Astrocyte (in vitro differentiated cells and primary cell): ENCODE measurements at places on chromosomes 13 and 19.
A peak's percentile ranks its signal among the peaks of the same experiment; 100 is the strongest.

GRCh38 chr13:49746111-49746510 is 46.4 kb downstream of the KPNA3 start:
- H3K4me1 ChIP-seq, result no peaks in the 10 kb centered on the region
- DNase-seq, result no peak
- H3K27me3 ChIP-seq, result no peaks in the 10 kb centered on the region
- peaks cover 5% of the 10 kb centered on the region for H3K36me3 ChIP-seq
- no peak overlapping the region for H3K27ac ChIP-seq

DNA sequence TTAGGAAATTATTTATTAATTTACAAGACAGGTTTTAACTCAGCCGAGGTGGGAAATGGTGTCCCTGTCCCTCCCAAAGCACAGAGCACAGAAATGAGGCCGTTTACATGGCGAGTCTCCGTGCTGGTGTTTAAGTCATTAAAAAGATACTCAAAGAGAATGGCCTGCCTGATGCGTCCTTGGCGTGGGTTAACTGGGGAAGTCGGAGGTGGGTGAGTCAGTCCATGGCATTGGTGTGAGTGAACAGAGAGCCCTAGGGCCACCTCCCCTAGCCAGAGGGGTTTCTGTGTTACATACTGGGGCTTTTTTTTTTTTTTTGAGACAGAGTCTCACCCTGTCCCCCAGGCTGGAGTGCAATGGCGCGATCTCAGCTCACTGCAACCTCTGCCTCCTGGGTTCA is 3.9 kb downstream of the FEM1A start:
- H3K4me3 ChIP-seq, result no peak overlapping the region
- H3K27me3 ChIP-seq, result no peaks in the 10 kb centered on the region
- peaks cover 16% of the 10 kb centered on the region for H3K36me3 ChIP-seq
- no peak overlapping the region for H3K27ac ChIP-seq

GRCh38 chr13:26117620-26118019 is 65.8 kb upstream of the SHISA2 start:
- DNase-seq, result no peak
- no peaks in the 10 kb centered on the region for H3K27me3 ChIP-seq

GRCh38 chr19:52343548-52343947 is 7.5 kb downstream of the ZNF610 start:
- no peak overlapping the region for H3K27ac ChIP-seq
- DNase-seq, result peak; percentile 20
- H3K4me3 ChIP-seq, result no peak overlapping the region
- H3K36me3 ChIP-seq, result no peaks in the 10 kb centered on the region
- no peaks in the 10 kb centered on the region for H3K4me1 ChIP-seq

GRCh38 chr13:49412749-49413148 is 31.1 kb downstream of the CAB39L start:
- no peaks in the 10 kb centered on the region for H3K4me1 ChIP-seq
- H3K4me3 ChIP-seq, result no peak overlapping the region
- DNase-seq, result no peak
- no peaks in the 10 kb centered on the region for H3K27me3 ChIP-seq

DNA sequence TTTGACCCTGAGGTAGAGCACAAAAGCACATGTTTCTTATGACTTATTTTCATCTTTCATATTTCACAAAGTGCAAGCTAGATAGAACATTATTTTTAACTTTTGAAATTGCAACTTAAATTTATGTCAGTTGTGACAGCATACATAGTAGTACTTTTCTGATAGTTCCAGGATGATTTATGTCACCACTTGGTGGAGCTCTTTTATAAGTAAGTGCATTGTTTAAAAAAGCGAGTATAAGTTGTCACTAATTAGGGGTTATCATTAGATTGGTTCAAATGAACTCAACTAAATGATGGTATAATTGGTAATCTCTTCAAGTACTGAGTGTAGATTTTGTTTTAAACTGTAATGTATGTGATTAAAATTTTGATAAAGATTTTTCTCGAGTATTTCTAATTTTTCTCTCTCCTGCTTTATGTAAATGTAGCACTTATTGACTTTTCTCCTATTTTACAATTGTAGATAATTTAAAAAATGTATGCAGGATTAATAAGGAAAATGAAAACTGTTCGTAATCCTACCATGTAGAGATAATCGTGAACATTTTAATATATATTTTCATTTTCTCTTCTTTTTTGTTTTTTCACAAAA is 31.1 kb downstream of the RB1 start:
- no peaks in the 10 kb centered on the region for H3K27me3 ChIP-seq
- peak; percentile 21 for DNase-seq
- no peak overlapping the region for H3K4me3 ChIP-seq
- H3K36me3 ChIP-seq, result no peaks in the 10 kb centered on the region

GRCh38 chr19:45863840-45864628 is at the start of gene FOXA3:
TSS of gene FOXA3 (plus strand) at chr19:45864326. CDS start at chr19:45864457, 131 bp downstream.
- H3K4me1 ChIP-seq, result peaks cover 3% of the 10 kb centered on the region
- H3K36me3 ChIP-seq, result peaks cover 5% of the 10 kb centered on the region
- H3K27ac ChIP-seq, result no peak within 1 kb of the TSS
